Stomach (tissue), 19 donors: ENCODE measurements at places on chromosomes 11 and 22. TPM values are rescaled to one million over a fixed set of nuclear protein-coding genes. Genes with fewer than 3 reads are reported as not detected.

The DYNC2H1 gene
- polyA plus RNA-seq: 4.8 TPM

DNA sequence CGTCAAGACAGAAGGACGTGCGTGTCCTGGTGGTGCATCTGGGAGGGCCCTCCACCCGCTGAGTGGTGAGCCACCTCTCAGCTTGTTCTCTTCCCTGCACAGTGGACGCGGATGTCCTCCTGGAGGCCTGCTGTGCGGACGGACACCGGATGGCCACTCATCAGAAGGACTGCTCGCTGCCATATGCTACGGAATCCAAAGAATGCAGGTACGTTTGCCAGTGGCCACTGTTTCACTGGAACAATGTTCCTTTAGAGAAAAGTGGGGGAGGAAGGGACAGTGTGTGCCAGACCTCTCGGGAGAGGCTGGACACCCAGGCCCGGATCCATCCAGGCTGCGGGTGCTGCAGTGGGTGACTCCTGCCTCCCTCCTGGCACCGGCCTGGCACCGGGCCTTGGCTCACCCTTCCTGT, 15.9 kb downstream of the FBLN1 start:
- DNase-seq: no peak

GRCh38 chr11:68148071-68148805, 27.1 kb upstream of the CHKA start:
- DNase-seq: no peak

The GAL gene
- polyA plus RNA-seq: not detected

DNA sequence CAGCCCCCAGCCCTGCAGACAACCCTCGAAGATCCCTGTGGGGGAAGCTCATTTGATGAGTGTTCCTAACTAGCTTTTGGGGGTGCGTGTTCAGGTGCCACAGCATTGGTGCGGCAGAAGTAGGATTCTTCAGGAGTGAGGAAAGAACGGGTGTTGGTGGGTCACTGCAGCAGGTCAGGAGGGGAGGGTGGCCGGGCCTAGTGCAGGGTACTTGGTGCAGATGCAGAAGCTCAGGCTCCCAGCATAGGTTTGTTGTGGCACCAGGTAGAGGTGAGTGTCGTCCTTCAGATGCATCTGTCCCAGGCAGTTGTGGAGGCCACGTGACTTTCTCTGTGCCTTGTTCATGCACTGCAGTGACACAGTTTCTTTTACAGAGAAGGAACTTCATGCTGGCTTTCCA, 15.1 kb upstream of the ADORA2A start:
- peak; percentile 14 for DNase-seq

GRCh38 chr22:36816636-36817524, at the start of gene PVALB:
Gene PVALB, minus strand, starts transcription at chr22:36817035. Its CDS starts 30 bp downstream, at chr22:36817005.
- DNase-seq: peak; percentile 85

GRCh38 chr22:31087744-31088215, 6.7 kb downstream of the SMTN start:
- peak; percentile 14 for DNase-seq

DNA sequence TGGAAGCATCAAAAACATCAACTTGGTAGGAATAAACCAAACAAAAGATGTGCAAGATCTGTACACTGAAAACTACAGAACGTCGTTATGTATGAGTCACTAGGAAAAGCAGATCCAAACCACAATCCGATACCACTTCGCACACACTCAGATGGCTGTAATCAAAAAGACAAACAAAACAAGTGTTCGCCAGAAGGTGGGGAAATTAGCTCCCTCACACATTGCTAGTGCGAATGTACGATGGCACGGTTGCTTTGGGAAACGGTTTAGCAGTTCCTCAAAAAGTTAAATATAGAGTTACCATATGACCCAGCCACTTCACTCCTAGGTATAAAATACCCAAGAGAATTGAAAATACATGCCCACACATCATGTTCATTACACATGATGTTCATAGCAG, 14.8 kb upstream of the CARD10 start:
- peak; percentile 78 for DNase-seq

GRCh38 chr22:22748297-22748743, 103.9 kb downstream of the GGTLC2 start:
- peak; percentile 65 for DNase-seq

The CARNS1 gene
- 2.4 TPM for polyA plus RNA-seq

- no peak for DNase-seq
Observed at GRCh38 chr11:111631024-111631665, 28.9 kb downstream of the SIK2 start.

- DNase-seq: no peak
Observed at GRCh38 chr22:36036167-36036624, 7.6 kb upstream of the RBFOX2 start.

The GAL3ST3 gene
- not detected for polyA plus RNA-seq

GRCh38 chr22:28279888-28280287, 360.8 kb upstream of the PITPNB start:
- no peak for DNase-seq

- no peak for DNase-seq
Observed at GRCh38 chr11:96054870-96055705, 131.2 kb upstream of the MTMR2 start.

DNA sequence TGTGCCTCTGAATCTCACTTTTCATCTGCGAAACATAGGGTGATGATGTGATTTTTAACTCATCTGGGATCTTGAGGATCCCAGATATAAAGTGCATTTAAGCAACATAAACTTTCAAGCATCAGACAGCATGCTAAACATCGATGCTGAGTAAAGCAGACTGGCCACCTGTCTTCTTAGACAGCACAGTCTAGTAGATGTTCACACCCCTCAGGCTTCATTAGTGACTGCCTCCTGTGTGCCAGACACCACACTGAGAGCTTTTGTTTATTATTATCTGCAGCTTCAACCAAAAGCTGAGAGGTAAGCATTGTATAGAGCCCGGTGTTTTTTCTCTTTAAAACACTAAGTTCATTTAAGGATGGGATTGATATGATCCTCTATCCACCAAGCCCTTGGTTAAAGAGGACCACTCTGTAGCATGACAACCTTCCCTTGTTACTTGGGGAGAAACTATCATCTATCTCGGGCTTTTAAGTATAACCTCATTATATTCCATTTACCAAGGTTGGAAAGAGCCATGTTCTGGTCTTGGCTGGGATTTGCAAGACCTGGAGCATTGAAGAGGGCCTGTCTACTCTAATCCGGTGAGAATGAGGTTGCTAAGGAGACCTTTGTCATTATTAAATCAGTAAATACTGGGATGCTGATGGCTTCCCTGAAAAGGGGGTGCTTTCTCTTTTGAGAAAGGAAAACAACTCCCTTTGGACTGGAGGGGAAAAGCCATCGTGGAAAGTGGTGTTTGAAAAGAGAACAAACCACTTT, 114.2 kb upstream of the SEZ6L start:
- DNase-seq: no peak

DNA sequence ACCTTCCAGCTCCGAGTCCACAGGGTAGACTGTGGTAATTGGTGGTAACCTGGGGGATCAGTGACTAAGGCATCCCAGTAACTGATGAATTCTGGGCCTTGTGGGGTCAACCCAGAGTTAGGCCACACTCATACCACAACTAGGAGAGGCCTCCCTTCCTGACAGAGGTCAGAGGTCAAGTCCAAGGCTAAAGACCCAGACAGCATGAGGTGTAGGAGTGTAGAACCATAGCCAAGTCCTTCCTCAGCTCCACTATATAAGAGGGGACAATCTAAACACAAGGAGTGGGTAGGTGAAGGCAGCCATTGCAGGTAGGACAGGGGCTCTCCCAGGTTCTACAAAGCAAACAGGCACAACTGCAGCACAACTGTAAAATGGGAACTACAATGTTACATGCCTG, 4.6 kb downstream of the AP1B1 start:
- DNase-seq: no peak

GRCh38 chr11:120065876-120066275, 72.0 kb downstream of the TRIM29 start:
- no peak for DNase-seq

The MMP11 gene
- polyA plus RNA-seq: 2.0 TPM

The TSPAN32 gene
- polyA plus RNA-seq: 1.1 TPM

- DNase-seq: peak; percentile 57
Observed at GRCh38 chr11:1852877-1853276, at the start of gene LSP1. Gene LSP1, plus strand, starts transcription at chr11:1853084. Its CDS starts 61 bp downstream, at chr11:1853145.

The SMC1B gene
- polyA plus RNA-seq: not detected

DNA sequence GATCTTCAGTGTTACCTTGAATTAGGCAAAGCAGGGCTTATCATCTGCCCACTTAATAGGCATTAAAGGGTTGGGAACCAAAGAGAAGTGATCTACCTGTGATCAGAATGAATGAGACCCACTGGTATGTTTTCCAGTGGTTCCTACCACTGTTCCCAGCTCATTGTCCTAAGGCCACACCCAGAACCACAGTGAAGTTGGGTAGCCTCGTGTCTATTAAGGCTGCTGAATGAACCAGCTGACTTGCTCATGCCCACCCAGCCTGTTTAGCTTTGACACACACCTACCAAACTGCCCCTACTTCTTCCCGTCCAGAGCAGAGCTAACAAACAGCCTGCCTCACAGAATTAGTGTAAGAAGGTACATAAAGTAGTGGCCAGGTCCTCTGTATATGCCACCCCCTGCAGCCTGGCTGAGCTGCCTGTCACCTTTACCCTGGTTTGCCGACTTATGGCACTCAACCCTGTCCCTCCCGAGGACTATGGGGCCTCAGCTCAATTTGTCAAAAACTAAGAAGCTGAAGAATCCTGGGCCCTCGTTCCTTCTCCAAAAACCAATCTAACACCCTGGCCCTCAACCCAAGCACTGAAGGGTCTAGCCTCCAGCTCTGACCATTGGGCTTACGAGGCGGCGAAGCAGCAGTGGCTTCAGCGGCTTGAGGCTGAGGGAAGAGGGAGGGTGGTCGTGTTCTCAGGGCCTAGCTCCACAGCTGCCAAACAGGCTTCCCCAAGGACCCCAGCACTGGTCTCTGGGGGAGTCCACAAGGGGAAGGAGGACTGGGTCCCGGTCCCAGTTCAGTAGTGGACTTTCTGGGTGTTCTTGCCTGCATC, 9.8 kb downstream of the UCP2 start:
- DNase-seq: peak; percentile 46

The TRPM5 gene
- 0.61 TPM for polyA plus RNA-seq
